Lung (tissue), 17 donors: ENCODE measurements at places on chromosomes 13 and 19. TPM values are rescaled to one million over a fixed set of nuclear protein-coding genes. Genes with fewer than 3 reads are reported as not detected.

Gene PLIN5
- total RNA-seq = 37.3 TPM

Gene SLC1A5
- total RNA-seq = 216 TPM

Gene JUND
- total RNA-seq = 290 TPM

DNA sequence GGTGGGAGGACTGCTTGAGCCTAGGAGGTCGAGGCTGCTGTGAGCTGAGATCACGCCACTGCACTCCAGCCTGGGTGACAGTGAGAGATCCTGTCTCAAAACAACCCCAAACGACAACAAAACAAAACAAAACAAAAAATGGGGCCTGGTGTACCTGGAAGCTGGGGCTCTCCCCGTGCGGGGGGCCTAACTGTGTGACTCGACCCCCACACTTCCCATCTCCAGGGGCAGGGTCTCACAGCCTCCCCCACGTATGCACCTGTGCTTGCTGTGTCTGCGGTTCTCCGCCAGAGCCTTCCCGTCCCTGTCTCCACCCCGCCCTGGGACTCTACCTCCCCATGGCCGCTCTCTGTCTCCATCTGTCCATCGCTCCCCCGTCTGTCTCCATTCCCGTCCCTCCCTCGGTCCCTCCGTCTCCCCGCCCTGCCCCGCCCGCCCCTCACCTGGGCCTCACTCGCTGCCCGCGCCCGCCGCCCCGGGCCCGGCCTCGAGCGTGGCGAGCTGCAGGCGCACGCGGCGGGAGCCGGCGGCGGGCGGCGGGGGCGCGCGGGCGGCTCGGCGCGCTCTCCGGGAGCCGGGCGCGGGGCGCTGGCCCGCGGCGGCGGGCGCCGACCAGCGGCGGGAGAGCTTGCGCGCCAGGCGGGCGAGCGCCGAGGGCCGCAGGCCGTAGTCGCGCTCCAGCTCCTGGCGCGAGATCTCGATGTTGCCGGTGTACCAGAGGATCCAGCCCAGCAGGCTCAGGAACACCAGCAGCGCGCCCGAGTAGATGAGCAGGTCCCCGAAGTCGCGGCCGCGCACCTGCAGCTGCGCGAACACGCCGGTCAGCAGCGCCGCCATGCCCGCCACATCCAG is 587 bp downstream of the TMEM238 start:
- peak overlapping the region; percentile 81 for H3K27ac ChIP-seq
- H3K4me1 ChIP-seq = peaks cover 22% of the 10 kb centered on the region
- peaks cover 2% of the 10 kb centered on the region for H3K27me3 ChIP-seq
- peaks cover 20% of the 10 kb centered on the region for H3K36me3 ChIP-seq
- peak; percentile 73 for DNase-seq

- peak within 1 kb of the TSS; percentile 84 for H3K27ac ChIP-seq
- peaks cover 9% of the 10 kb centered on the region for H3K4me1 ChIP-seq
Measured at GRCh38 chr19:50383852-50384684, at the start of gene POLD1. TSS of gene POLD1 (plus strand) at chr19:50384347. CDS start at chr19:50398852, 14,505 bp downstream.

GRCh38 chr13:61078976-61079770 is 336.5 kb downstream of the PCDH20 start:
- no peaks in the 10 kb centered on the region for H3K27me3 ChIP-seq
- H3K36me3 ChIP-seq = no peaks in the 10 kb centered on the region
- H3K27ac ChIP-seq = no peak overlapping the region
- no peak overlapping the region for H3K4me3 ChIP-seq
- DNase-seq = no peak
- no peaks in the 10 kb centered on the region for H3K4me1 ChIP-seq

- no peaks in the 10 kb centered on the region for H3K4me1 ChIP-seq
- peaks cover 14% of the 10 kb centered on the region for H3K27me3 ChIP-seq
- no peak overlapping the region for H3K27ac ChIP-seq
- no peak overlapping the region for H3K4me3 ChIP-seq
- no peaks in the 10 kb centered on the region for H3K36me3 ChIP-seq
- DNase-seq = no peak
Measured at GRCh38 chr19:13621413-13621812, 115.1 kb upstream of the CACNA1A start.

DNA sequence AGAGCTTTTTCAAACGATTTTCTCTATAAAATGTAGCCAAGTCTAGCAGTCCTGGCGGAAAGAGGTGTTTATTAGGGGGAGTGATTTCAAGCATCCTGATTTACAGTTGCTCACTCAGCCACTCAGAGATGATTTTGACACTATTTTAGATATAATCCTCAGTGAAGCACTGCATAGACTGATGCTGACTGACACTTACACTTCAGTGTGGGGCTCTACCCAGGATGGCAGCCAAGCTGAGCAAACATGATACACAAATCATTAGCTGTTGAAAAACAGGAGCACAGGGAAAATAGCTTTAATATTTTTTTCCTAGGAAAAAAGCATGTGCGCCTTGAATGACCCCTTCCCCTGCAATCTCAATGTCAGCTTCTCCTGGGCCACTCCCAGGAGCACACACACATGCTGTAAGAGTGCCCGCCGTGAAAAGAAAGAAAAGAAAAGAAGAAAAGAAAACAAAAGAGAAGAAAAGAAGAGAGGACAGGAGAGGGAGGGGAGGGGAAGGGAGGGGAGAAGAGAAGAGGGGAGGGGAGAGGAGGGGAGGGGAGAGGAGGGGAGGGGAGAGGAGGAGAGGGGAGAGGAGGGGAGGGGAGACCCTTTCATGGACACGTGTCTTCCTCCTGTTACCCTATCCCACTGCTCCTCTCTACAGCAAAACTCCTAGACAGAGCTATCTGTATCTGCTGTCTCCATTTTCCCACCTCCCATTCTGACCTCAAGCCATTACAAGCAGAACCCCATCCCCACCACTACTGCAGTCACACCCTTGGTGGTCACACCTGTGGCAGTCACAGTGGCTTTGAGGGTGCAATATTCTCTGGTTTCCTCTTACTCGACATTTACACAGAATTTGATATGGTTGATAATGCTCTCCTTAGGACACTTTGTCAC is 36.4 kb downstream of the RCBTB2 start:
- H3K4me1 ChIP-seq = no peaks in the 10 kb centered on the region
- no peaks in the 10 kb centered on the region for H3K27me3 ChIP-seq
- no peak overlapping the region for H3K27ac ChIP-seq
- no peak overlapping the region for H3K4me3 ChIP-seq
